ENCODE measurements at places on chromosomes 6 and 20.

DNA sequence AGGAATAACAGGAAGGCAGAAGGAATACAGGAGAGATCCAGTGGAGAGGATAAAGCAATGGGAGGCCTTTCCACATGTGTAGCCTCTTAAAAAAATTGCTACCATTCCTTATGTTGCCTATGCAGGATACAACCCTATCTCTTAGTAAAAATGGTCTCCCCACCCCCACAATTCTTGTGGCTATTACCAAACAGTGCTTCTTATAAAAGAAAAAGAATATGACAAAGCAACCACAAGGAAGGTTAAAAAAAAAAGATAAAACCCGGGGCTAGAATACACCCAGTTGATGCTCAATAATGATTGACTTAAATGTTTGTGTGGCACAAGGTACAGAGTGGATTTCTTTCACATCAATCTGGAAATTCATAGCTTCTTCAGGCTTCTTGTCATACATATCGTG is 250.9 kb downstream of the HIVEP2 start:
- peak; percentile 34 for DNase-seq

DNA sequence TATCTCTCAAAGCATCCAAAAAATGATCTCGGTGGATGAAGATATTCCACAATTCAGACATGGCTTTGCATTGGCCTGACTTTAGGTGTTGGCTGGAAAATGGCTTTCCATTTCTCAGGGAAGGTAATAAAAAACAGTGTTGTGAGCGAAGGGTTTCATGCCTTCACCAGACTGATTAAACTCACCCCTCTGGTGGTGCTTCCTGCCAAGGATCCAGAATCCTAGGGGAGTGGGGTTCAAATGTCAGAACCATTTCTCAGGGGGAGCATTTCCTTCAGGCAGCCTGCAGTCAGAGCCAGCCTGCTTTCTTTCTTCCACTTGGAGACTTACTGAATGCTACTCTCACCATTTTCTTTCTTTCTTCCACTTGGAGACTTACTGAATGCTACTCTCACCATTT is 45.7 kb upstream of the SMIM28 start:
- DNase-seq = no peak

DNA sequence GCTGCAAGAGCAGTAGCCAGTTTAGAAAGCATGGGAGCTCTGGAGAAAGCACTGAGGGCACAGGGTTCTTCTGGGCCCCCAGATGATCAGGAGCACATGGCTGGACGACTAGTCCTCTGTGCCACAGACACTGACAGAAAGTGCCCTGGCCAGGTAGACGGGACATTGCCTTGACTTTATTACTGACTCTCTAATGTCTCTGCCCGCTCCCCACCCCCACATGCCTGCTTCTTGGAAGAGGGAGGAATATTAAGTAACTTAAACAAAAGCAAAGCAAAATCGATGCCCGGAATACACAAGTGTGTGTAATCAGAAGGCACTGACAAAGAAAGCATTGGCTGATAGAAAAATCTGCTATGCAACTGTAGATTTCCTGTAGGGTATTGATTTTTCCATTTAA is 99.3 kb downstream of the SOBP start:
- DNase-seq = no peak

- no peak for DNase-seq
Measured at GRCh38 chr6:145551164-145551563, 184.2 kb downstream of the EPM2A start.

DNA sequence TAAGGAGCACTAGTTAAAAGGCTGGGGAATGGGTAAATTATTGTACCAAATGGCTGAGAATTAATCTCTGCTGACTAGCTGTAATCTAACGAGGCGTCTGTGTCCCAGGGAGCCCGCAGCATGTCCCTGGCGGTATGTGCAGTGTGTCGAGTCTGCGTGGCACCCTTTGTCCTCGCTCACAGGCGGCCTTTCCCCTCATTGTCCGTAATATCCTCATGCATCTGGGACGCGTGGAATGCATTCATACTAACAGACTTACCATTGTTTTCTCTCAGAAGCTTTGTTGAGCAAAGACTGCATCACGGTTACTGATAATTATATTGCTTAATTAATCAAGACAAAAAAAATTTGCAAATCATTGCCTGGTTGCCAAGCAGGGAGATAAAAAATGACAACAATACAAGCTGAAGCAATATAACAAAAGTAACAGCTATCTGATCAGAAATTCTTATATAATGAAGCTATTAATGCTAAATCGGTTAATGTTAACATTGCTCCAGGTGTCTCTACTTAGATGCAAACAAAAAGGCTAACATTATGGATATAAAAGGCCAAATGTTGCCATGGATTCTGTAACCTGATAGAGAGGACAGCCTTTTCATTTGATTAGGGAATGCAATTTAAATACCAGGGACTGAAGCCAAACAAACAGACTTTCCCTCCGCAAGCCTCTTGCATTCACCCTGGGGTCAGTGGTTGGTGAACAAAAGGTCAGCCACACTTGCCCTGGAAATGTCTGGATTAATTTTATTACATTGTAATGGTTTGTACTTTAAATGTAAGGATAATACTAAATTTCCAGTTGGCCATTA is 124.8 kb downstream of the INSM1 start:
- DNase-seq = no peak

GRCh38 chr6:4806337-4806725 is 30.1 kb downstream of the CDYL start:
- DNase-seq = no peak

DNA sequence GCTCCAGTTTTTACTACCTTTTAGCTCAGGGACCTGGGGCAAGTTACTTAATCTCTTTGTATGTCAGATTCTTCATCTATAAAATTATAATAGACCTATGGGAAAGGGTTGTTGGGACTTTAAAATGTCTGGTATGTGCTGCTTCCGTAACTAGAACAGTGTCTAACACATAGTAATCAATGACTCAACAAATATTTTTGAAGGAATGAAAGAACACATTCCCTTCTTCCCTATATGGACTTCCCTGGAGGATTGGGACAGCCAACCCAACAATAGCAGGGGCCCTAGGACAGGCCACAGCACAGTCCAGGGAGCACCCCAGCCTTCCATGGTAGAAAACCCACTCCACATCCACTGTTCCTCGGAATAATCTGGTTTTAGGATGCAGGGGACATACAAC is 50.7 kb upstream of the TPD52L1 start:
- no peak for DNase-seq

DNA sequence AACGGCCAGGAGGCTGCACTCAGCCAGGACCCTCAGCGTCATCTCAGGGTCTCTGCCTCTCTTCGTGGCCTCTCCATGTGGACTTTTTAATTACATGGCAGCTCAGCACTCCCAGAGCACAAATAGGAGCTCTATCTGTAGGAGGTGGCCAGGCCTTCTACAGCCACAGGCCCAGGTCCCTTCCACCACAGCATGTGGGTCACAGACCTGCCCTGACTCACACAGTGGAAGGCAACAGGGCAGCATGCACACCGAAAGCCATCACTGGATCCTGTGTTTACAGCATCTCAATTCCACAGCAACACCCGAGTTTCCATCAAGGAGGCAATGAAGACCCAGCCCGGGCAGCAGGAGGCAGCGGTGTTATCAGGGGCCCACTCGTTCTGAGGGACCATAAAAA is 65.8 kb upstream of the CD93 start:
- DNase-seq = no peak

DNA sequence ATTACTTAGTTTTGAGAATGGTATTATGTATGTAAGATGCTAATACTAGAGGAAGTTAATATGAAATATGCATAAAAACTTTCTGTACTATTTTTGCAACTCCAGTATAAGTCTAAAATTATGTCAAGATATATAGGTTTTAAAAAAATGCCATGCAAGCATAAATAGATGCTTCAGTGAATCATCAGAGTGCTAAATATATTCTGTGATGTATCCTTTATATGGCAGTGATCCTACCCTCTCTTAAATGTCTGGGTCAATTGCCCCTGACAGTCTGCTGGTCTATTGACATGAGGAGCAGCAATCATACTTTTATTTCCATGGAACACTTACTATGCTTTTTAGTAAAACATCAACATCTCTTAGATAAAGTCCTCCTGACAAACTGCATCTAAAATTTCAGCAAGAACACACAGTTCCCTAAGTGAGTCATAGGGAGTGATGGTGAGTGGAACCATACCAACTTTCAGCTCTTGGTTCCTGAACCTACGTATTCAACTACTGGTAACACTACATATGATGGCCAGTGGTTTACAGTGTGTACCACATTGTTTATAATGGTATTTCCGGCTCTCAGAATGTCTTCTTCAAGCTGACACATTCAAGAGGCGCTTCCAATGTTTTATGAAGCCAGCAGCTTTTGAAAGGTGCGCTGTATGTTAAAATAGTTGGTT is 928.7 kb upstream of the GJE1 start:
- DNase-seq = no peak

GRCh38 chr6:38489951-38490350 is 149.8 kb downstream of the BTBD9 start:
- peak; percentile 63 for DNase-seq

DNA sequence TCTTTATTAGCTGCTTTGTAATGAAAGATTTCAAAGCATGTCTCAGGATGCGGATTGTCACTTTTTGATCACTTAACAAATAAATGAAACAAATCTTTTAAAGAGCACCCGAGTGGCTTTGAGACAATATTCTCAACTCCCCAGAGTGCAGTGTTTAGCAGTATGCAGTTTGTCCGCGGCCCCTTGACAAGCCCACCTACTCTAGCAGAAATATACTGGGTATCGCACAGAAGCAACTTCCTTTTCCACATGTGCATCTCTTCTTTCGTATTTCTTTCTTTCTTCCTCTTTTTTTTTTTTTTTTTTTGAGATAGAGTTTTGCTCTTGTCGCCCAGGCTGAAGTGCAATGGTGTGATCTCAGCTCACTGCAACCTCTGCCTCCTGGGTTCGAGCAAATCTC is 84.5 kb upstream of the FAM184A start:
- DNase-seq = no peak

- DNase-seq = no peak
Measured at GRCh38 chr6:82000551-82000950, 247.0 kb downstream of the IBTK start.

GRCh38 chr6:22401206-22401605 is 104.4 kb upstream of the PRL start:
- DNase-seq = no peak

DNA sequence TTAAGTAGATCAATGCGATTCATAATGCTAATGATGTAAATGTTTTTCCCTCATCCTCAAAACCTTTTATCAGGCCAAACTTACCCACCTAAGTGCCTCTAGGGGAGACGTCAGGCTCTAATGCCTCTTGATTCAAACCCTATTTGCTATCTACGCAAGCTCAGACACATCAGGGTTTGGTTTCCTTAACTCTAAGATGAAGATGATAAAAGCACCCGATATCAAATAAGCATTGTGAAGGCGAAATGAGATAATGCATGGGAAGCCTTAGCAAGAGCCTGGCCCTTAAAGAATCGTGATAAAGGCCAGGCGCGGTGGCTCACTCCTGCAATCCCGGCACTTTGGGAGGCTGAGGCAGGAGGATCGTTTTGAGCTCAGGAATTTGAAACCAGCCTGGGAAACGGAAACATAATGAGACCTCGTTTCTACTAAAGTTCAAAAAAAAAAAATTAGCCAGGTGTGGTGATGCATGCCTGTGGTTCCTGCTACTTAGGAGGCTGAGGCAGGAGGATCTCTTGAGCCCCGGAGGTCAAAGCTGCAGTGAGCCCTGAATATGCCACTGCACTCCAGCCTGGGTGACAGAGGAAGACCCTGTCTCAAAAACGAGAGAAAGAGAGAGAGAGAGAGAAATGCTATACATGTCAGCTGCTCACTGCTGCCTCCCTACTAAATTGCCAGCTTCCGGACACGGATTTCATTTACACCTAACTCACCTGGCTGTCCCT is 13.5 kb downstream of the CNKSR3 start:
- DNase-seq = no peak

DNA sequence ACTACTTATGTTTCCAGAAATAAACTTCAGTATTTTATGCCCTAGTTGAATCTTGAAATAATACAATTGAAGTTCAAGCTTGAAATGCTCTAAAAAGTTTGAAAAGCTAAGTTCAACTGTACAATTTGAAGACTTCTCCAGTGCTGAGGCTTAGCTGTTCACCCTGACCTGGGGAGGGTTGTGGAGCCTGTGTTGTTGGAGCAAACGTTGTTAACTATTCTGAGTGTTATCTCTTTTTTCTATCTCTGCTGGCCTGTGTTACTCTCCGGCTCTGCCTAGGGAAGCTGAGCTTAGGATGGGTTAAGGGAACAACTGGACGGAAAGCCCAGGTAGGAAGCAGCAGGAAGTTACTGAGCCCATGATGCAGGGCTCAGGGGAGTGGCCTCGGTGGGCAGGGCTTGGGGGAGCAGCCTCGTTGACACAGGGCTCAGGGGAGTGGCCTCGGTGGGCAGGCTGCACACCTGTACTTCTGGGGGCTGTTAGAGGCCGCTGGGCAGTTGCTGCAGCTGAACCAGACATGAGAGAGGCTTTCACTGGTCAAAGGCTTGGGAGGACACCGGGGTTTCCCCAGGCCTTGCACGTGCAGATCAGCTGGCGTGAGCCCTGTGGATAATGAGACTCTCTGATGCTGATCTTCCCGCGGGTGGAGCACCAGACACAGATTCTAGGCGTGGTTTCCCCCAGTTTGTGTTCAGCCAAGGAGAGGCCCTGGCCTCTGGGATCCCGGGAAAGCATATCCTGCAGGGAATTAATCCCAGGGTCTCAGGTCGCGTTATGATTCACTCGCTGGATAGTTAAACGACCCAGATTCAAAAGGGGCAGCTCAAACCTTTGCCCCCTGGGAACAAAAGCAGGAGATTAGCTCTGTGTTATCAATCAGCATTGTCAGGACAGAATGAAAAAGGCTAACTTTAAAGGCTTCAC is 58.9 kb downstream of the ERMARD start:
- no peak for DNase-seq

- DNase-seq = no peak
Measured at GRCh38 chr20:58665606-58666005, 14.5 kb downstream of the STX16 start.

GRCh38 chr20:59776059-59776603 is 157.3 kb downstream of the SYCP2 start:
- DNase-seq = no peak

- DNase-seq = no peak
Measured at GRCh38 chr6:11766043-11766442, 12.6 kb downstream of the ADTRP start.

GRCh38 chr6:101458336-101458735 is 64.8 kb downstream of the GRIK2 start:
- peak; percentile 86 for DNase-seq

- DNase-seq = no peak
Measured at GRCh38 chr20:37226889-37227288, 34.7 kb downstream of the GHRH start.

DNA sequence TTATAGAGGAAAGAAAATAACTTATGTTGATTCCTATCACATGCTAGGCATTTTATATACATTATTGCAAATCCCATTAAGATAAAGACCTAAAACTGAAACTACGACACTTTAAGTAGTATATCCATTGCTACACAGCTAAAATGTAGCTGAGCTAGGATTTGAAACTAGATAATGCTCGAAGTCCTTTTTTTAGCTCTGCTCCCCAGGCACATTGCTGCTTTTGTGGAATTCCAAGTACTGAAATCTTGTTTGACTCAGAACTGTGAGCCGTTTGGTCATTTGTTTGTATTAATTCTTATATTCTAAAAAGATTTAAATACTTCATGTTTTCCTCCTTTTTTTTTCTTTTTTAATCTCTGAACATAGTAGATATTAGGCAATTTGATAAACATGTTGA is 644.8 kb downstream of the HACE1 start:
- DNase-seq = no peak
